ENCODE measurements at places on chromosomes 12 and 14.

DNA sequence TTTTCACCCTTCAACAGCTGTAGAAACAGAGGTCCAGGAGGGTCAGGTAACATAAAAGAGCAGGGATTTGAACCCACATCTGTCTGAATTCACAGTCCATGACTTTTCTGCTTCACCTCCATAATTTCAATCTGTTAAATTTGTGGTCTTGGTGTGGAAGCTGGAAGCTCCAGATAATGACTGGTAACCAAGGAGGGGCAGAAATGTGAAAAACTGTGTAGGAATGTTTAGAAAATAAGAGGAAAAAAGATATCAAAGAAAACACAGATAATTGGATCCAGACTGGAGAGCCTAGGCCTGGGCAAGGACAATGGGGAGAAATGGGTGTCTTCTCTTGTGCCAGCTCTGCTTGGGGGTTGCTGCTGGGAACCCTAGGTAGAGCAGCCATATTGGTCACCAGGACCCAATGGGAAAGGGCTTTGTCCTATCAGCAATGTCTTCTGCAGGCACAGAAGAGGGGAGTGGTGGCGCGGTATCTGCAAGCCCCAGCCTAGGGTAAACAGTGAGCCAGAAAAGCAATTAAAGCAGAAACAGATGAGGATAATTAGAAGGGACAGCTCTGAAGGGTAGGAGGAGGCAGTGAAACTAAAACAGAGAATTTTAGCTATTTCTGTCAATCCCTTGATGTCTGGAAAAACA is 54.3 kb upstream of the CCDC91 start:
- DNase-seq, result no peak

DNA sequence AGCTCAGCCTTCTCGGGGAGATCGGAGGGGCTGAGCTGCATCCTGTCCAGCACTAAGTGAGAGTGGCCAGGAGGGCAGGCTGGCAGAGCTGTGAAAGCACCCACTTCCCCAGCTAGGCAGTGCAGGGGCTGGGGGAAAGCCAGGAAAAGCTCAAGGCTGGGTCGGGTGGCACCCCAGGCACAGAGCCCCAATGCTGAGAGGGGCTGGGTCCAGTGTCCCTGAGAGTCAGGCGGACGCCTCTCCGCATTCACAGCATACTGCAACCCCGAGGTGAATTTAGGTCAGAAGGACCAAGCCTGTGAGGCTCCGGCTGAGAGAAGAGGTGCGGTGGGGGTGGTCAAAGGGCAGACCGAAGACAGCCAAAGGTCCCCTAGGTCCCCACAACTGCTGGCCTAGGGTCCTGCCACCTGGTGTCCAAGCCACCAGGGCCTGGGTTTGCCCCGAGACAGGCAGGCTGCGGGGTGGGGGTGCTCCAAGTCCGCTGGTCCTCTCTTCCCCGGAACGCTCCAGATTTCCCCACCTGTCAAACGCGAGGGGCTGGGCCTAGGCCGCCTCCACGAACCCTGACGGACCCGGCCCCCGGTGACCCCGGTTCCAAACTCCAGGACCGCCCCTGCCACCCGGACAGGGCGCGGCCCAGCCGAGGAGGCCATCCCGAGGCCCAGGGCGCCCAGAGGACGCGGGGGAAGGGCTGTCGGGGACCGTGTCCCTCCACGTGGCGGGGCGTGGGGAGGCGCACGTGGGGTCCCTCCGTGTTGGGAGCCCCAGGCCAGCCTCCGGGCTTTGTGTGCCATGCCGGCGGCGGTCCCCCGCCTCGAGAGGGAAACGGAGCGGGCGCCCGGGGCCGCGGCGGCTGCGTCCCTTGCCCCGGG is 527 bp downstream of the CAMKK2 start:
- DNase-seq, result no peak

DNA sequence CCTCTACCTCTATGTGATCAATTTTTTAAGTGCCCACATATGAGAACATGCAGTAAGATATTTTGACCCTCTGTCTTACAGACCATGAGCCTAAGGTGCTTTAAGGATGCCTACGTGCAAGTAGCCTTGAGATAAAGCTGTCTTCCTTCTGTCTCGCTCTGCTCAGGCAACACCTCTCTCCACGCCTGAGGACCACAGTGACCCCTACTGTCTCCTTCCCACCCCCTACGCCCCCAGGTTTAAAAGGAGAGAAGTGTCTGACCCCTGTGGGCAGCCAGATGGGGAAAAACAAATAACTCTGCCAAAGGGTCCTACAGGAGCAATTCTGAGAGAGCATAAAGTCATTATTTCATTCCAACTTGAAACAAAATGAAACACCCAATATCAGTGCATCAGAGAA is 286.4 kb upstream of the TMEM132C start:
- no peak for DNase-seq

DNA sequence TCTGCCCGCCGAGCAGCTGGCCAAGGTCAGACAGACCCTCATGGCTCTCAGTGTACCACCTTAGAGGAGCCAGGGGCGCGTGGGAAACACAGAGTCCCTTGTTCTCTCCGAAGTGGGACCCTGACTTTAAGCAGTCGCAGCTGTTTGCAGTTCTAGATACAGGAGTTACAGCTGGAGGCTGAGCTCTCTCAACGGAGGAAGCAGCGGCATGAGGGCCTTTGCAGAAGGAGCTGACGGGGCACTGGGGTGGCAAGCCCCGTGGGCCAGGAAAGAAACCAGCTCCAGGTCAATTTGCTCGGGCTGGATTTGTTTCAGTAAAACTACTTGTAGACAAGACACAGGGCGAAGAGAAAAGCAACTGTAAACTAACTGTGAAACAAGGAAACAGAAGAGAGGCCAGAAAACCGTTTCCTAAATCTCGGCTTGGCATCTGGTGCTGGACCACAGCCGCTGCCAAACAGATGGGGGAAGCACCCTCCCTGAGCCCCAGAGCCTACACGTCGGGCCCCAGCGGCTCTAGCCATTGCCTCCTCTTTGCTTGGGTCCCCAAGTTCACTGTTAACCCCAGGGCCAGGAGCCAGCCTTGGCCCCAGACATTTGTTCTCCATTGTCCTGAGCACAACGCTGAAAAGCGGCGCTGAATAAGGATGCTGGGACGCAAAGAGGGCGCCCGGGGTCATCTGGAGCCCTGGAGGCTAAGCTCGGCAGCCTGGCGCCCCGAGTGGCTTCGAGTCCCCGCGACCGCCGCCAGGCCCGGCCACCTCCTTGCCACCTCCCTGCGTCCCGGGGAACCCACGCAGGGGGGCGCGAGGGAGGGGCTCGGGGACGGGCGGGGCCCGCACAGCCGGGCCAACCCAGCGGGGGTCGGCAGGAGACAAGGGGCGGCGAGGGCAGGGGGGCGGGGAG is 914 bp upstream of the PACS2 start:
- peak; percentile 21 for DNase-seq

GRCh38 chr14:99658218-99658845 is 13.4 kb downstream of the HHIPL1 start:
- DNase-seq, result no peak

DNA sequence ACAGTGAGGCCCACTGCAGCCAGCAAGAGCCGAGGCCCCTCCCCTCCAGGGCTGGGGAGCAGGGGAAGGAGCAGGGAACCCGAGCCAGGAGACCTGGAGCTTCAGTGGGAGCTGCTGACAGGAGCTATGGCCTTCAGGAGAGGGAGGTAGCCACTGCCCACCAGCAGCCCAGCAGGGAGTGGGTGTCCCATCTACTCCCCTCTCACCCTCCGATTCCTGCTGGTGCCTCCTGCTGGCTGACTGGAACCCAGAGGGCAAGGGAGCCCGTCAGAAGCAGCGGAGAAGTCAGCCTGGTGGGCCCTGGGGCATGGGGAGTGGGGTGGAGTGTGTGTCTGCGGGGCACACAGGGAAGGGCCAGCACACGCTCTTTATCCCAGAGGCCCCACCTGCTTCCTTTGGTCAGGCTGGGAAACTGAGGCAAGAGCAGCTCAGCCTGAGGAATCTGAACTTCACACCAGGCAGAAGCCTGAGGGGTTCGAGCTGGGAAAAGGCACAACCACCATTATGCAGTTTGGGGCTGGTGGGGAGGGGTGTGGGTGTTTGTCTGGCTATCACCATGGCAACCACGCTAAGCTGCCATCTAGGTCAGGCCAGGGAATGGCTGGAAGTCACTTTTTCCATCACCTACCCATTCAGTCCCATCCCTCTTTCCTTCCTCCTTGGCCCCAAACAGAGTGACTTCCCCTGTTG is 36.8 kb upstream of the PLEKHG6 start:
- DNase-seq, result no peak

- no peak for DNase-seq
Observed at GRCh38 chr14:97446087-97446486, 648.9 kb downstream of the VRK1 start.

DNA sequence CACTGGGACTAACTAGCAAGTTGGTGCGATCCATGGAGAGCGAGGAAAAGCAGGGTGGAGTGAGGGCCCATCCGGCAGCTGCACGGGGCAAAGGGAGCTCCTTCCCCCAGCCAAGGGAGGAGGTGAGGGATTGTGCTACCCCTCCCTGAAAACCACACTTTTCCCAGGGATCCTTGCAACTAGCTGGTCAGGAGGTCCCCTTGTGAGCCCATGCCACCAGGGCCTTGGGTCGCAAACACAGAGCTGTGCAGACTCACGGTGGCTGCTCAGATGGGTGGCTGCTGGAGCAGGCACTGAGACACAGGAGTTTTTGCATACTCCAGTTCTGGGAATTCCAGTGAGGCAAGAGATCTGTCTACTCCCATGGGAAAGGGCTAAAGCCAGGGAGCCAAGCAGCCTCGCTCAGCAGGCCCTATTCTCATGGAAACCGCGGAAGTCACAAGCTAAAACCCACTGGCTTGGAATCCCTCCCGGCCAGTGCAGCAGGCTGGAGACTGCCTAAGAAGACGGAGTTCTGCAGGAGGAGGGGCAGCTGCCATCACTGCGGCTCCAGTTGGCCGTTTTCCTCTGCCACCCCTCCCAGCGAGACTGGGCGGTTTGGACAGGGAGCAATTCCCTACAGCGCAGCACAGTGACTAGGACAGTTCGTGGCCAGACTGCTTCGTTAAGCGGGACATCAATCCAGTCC is 10.9 kb upstream of the ZNF705A start:
- no peak for DNase-seq

GRCh38 chr12:93645702-93646101 is 31.5 kb upstream of the CRADD start:
- no peak for DNase-seq

DNA sequence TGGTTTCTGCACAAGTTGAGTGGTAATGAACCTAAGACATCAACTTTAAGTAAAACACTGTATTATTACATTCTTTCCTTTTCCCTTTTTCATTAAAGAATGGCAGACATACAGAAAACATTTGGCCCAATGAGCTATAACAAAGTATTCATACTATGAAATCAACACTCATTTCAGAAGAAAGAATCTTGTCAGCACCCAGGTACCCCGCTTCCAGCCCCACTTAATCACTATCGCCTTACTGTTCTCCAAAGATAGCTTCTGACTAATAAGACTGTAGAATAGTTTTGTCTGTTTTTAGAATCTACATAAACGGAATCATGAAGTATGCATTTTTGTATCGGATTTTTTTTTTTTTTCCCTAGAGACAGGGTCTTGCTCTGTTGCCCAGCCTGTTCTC is 9.5 kb downstream of the CNTN1 start:
- DNase-seq, result no peak

DNA sequence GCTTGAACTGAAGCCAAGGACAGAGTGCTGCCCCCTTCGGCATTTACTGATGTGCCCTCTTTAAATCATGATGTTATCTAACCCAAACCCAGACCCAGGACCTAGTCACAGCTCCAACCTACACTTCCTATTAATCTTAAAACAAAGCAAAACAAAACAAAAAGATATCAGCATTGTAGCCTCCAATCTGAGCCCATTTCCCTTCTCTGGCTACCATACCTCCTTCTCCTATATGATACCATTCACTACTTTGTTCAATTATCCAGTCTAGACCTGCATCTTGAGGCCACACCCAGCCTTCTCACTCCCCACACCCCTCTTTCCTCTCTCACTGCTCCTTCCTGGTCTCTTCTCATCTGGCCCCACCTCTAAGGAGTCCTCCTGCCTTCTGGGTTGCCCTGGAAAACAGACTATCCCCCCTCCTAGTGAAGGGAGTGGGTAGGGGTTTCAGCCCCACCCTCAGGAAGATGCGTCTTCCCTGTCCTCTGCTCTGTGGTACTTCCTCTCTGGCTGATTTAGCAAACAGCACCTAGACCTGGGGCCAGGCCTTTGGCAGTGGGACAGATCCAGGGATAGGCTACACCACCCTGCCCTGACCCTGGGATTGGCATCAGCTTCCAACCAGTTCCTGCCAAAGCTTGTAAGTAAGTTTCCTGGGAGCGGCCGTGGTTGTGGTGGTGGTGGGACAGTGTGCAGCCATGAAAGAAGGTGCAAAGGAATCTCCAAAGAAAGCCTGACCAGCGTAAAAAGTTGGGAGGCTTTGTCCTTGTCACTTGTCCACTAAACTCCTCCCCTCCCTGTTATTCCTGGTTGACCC is 3.3 kb downstream of the LTB4R start:
- no peak for DNase-seq

DNA sequence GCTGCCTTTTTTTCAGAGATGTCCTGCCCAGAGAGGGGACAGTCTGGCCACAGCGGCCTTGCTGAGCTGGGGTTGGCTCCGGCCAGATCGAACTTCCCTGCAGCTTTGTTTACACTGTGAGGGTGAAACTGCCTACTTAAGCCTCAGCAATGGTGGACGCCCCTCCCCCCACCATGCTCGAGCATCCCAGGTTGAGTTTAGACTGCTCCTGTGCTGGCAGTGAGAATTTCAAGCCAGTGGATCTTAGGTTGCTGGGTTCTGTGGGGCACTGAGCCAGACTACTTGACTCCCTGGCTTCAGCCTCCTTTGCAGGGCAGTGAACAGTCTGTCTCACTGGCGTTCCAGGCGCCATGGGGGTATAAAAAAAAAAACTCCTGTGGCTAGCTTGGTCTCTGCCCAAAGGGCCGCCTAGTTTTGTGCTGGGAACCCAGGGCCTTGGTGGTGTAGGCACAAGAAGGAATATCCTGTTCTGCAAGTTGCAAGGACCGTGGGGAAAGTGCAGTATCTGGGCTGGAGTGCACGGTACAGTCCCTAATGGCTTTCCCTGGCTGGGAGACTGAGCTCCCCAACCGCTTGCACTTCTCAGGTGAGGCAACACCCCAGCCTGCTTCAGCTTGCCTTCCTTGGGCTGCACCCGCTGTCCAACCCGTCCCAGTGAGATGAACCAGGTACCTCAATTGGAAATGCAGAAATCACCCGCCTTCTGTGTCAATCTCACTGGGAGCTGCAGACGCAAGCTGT is 79.1 kb downstream of the LRIG3 start:
- no peak for DNase-seq

- DNase-seq, result peak; percentile 77
Observed at GRCh38 chr14:93112891-93113677, 2.6 kb downstream of the ITPK1 start.

DNA sequence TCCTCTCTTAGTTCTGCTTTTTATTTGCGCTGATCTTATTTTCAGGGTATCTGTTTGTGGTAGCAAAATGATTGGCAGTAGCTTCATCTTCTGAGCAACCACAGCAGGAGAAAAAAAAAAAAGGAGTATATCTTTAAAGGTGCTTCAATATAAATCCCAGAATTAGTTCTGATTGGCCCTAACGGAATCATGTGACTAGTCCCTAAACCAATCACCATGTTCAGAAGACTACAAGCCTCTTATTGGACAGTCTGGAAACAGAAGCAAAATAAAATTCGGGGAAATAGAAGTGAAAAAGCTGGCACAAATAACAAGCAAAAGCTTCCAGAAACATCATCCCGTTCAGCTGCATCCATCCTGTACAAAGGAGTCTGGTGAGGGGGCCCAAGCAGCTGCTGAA is 49.9 kb upstream of the PTPRO start:
- no peak for DNase-seq

- no peak for DNase-seq
Observed at GRCh38 chr14:88346048-88346639, 23.1 kb upstream of the KCNK10 start.

All from CD4-positive, alpha-beta T cell treated with Interleukin-4 for 4 hours (primary cell).